ENCODE measurements at places on chromosomes 5 and 9.

DNA sequence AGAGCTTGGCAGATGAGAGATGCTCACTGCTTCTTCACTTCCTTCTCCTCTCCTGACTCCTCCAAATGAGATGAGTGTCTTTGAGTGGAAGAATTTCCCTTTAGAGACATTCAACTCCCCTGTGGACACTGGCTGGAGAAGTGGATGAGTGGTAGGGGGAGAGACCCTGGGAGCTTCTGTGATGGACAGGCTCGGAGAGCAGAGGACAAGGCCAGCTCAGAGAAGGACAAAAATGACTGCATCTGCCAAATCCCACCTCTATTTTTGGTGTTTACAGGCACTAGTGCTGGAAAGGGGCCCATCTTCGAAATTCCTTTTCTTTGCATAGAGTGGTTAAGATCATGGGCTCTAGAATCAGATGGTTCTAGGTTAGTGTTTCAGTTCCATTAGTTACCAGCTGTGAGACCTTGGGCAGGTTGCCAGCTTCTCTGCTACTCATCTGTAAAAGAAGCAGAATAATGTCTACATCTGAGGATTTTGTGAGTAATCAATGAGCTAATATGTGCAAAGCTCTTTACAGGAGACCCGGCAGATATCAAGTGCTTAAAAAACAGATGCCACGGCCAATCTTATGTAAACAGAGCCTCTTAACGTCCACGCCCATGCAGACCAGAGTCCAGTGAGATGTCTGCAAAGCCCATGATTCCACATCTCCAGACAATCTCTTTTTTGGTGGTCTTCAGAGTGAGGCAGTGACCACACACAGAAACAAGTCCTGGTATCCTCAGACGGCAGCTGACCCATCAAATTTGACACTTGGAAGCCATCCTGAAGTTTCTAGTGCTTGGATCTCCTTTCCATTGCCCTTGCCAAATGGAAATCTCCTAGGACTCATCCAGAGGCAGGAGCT is 13.6 kb upstream of the COL27A1 start:
- DNase-seq: no peak

GRCh38 chr5:41281215-41281810 is 68.0 kb upstream of the C6 start:
- no peak for DNase-seq

- no peak for DNase-seq
Observed at GRCh38 chr5:127070243-127070642, 3.1 kb downstream of the C5orf63 start.

GRCh38 chr9:135522931-135523330 is 1.7 kb downstream of the LCN1 start:
- no peak for DNase-seq

GRCh38 chr9:26172301-26172700 is 494.1 kb upstream of the TUSC1 start:
- no peak for DNase-seq

DNA sequence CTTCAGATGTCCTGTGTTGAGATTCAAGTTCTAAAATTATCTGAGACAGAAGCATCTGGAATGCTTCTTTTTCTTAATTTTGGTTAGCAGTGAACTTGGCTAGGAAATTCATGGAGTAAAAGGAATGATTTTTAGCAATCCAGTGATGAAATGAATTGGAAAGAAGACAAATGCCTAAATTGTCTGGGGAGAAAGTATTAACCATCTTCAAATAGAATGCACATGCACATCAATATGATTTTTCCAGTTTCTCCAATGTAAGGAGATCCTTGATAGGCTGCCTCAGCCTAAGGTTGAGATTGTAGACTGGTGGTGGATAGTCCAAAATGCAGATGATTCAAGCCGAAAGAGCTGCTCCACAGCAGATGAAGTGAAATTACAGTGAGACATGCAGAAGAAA is 106.7 kb downstream of the PCSK5 start:
- no peak for DNase-seq

DNA sequence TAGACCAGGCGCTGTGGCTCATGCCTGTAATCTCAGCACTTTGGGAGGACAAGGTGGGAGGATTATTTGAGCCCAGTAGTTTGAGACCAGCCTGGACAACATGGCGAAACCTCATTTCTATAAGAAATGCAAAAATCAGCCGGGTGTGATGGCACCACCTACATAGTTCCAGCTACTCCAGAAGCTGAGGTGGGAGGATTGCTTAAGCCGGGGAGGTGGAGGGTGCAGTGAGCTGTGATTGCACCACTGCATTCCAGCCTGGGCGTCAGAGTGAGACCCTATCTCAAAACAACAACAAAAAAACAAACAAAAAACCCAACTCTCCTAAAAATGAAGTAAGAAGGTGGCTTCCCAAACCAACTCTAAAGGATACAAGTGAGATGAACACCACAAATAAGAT is 23.0 kb downstream of the IARS1 start:
- DNase-seq: no peak

GRCh38 chr9:78292026-78292425 is 4.9 kb upstream of the PSAT1 start:
- no peak for DNase-seq

GRCh38 chr5:15500325-15501001 is 483 bp downstream of the FBXL7 start:
- no peak for DNase-seq

DNA sequence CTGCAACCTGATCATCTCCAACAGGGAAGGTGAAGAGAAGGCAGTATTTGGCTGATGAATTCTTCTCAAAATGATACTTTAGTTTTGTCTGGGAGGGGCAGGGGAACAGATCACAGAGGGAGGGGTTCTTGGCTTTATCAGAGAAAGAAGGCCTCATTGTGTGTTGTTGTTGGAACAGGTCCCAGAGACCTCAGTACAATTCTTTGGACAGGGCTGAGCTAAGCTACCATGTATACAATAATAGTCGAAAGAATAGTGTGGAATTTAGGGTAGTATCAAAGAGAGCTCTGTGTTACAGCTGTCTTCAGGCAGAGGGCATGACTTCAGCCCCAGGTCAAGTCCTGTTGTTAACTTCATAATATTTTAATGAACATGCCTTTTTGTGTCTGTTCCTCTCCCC is 39.9 kb downstream of the ARHGAP26 start:
- DNase-seq: no peak

DNA sequence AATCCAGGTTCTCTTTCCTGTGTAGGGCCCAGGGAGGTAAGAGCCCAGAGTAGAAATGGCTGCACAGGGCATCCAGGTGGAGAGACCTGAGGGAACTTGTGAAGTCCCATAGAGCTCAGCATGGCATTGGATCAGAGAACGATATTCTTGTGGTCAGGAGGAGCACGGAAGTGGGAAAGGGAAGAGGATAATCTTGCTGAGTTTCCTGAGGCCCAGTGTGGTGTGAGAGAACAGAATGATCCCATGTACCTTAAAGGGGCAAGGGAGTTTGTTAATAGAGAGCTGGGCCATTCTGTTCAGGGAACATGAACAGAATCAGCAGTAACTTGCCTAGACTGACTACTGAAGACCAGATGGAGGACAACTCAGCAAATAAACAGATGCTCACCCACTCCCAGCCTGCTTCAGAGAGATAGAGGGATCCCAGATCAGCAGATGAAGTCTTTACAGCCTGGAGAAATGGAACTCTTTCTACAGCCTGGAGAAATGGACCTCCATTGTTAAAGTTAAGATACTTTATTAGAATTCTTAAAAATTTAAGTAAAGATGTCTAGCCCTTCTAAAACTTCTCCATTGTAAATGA is 119.7 kb upstream of the ELL2 start:
- no peak for DNase-seq

DNA sequence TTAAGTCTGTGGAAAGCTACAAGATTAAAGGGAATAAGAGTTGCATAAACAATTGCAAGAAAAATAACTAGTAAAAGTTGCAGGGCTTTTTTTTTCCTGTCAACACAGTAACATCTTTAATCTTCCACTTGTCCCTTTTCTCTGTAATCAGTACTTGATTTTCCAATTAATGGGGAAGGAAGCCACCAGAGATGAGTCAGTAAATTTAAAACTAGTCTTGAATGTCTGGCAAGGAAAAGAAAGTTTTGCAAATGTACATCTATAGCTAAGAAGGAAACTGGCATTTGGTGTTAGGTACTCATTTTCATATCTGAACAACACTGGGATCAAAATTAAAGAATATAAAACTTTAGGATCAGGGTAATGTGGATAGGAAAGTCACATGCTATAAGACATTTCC is 17.1 kb downstream of the DAP start:
- no peak for DNase-seq

DNA sequence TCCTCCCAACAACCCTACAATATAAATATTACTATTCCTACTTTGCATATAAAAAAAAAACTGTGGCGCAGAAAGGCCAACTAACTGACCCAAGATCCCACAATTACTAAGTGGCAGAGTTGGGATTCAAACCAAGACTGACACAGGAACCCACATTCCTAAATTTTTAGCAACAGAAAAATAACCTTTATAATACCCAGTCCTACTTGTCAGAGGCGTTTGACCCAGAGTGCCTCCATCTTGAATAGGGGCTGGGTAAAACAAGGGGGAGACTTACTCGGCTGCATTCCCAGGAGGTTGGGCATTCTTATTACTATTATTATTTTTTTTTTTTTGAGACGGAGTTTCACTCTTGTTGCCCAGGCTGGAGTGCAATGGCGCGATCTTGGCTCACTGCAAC is 2.0 kb upstream of the SLC30A5 start:
- no peak for DNase-seq

- DNase-seq: no peak
Observed at GRCh38 chr9:88684046-88684445, 149.1 kb downstream of the NXNL2 start.

- DNase-seq: no peak
Observed at GRCh38 chr9:97318433-97318832, 11.0 kb downstream of the CCDC180 start.

DNA sequence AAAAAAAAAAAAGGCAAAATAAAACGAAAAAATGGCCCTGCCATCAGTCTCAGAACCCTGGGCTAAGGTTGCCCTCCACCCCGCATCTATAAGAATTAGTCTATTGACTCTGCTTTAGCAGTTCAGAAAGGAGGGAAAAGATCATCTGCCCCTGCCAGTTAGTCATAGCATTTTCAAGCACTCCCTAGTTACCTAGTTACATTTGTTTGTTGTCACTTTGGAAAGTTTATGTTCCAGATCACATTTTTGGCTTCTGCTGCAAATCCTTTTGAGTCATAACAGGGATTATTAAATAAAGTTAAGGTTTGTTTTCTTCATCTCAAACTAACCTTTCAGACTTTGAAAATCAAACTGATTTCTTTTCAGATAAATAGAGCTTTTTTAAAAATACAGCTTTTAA is 52.1 kb downstream of the AQP7 start:
- no peak for DNase-seq

- no peak for DNase-seq
Observed at GRCh38 chr9:138045541-138046490, 168.2 kb downstream of the CACNA1B start.

DNA sequence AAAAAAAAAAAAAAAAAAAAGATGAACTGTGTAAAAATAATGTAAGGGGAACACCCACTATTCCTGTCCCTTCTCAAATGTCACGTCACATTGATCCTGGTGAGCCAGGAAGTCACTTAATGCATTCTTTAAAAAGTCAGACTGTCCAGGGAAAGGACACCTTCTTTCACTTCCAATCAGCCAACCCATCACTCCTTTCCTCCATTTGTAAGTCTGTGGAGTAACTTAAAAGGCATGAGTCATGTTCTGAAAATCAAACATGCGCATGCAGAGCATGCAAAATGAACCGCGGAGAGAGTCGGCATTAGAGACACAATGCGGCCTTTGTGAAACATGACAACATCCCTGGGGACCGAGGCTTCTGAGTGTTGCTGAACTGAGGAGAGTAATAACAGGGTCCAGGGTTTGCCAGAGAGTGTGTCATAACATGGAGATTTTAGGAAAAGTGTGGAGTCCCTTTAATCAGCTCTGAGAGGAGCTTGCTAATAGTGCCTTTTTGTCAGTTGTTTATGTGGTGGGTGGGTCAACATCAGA is 77.6 kb upstream of the SEMA6A start:
- DNase-seq: peak; percentile 42

DNA sequence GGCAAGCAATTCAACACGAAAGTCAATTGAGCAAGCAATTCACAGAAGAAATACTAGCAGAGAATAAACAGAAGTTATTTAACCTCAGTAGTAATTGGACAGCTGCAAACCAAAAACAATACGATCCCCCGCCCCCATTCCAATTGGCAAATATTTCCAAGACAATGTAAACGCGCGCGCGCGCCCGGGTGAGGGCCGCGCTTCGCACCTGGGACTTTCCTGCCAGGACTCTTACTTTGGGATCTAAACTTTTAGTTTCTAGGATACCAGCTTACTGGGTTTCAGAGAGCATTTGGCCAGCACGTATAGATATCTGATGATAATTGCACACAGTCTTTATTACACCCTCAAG is 8.6 kb downstream of the RUFY1 start:
- no peak for DNase-seq

- no peak for DNase-seq
Observed at GRCh38 chr9:120733190-120733589, 18.9 kb upstream of the MEGF9 start.

- DNase-seq: no peak
Observed at GRCh38 chr5:132439521-132440089, 51.0 kb downstream of the IRF1 start.
